ENCODE measurements at places on chromosomes 12 and 14.

DNA sequence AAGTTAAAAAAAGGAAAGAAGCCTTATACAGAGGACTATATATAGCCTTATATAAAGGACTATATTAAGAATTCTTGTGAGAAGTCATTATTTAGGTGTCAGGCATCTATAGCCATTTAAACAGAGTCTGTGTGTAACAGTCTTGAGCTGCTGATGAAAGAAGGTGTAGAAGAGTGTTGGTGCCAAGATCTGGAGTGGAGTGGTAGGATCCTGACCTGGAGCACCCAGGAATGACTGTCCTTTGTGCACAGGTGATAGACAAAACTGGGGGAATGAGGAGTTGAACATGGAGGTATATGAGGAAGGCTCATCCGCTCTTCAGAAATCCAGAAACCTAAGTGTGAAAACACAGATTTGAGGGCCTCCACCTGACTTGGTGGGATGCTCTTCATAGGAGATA, 747.3 kb downstream of the NRXN3 start:
- no peak for DNase-seq

- no peak for DNase-seq
Measured at GRCh38 chr14:101088714-101089113, 185.2 kb upstream of the RTL1 start.

- no peak for DNase-seq
Measured at GRCh38 chr14:102507857-102508312, 1.7 kb downstream of the ANKRD9 start.

- DNase-seq: no peak
Measured at GRCh38 chr12:131617596-131618302, 93.1 kb upstream of the SFSWAP start.

DNA sequence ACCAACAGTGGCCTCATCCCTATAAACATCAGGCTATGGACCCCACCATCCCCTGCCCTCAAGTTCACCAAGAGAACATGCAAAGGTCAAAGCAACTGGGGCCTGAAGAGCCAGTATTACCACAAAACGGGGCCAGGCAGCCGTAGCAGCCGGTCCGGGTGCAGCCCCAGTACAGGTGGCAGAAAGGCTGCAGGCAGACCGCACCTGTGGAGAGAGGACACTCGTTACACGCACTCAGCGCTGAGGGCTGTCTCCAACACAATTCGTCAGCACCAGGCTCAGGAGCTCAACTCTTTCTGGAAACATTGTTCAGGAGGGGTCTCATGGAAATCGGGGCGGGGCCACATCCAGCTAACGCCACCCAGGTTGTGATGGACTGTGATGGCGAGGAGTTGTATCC, 19.9 kb upstream of the GOLGA3 start:
- DNase-seq: no peak

DNA sequence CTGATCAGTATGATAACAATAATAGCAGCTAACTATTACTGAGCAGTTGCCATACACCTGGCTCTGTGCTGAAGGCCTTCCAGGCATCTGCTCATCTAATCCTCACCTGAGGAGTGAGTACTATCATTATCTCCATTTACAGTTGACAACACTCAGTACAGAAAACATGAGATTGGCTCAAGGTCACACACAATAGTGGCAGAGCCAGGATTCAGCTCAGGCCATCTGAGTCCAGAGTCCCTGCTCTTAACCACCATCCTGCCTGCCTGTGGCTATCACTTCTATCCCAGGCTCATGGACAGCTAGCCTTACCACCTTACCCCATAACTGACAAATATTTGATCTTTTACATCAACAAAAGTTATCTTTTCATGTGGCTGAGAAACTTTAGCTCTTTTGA, 155.5 kb downstream of the PPM1H start:
- no peak for DNase-seq

- no peak for DNase-seq
Measured at GRCh38 chr12:7026854-7027253, 8.6 kb upstream of the LPCAT3 start.

GRCh38 chr14:102362084-102362483, 606 bp downstream of the CINP start:
- DNase-seq: peak; percentile 21

- no peak for DNase-seq
Measured at GRCh38 chr12:27631813-27632491, 64.3 kb upstream of the REP15 start.

DNA sequence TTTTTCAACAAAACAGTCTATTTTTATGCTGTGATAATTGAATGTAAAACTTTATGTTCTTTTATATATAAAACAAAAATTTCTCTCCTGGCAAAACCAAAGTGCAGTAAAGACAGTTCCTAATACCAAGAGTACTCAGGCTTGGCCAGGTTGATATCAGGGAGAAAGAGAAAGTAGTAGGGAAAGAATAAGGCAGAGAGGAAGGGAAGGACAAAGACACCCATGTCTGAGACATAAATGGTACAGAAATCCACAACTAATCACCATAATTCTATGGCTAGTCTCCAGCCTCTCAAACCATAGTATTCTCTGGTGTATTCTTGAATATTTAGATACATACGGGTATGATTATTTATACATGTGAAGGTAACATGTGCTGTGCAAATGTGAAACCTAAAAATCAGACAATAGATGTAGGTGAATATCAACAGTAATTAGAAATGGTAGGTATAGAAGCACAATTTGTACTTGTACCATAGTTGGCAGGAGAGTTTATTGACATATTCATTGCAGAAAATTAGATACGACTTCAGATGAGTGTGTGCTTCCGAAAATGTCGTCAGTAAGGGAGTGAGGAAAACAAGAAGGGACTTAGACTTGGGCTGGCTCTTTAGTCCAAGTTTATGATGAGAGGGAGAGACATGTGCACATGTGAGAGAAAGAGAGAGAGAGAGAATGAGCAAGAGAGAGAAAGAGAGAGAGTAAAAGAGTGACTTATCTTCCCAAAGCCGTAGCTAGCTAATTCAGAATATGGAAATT, 230.8 kb upstream of the NPAS3 start:
- DNase-seq: no peak

- DNase-seq: no peak
Measured at GRCh38 chr14:23614395-23614828, 21.8 kb upstream of the DHRS2 start.

DNA sequence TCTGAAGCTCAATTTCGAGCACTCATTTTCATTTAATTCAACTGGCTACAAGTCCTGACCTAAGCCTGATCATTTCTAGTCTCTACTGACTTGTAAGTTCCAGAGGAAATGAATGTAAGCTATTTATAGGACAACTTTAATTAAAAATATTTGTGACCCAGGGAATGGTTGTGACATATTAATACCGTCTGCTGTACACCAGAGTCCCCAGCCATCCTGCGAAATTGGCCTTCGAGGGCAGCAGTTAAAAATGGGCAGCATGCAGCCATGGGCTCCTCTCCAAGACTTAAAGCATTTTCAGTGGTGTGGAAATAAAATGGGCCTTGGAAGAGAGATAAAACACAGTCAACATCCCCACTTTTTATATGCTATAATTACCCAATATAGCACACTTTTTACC, 30.7 kb upstream of the OVCH1 start:
- DNase-seq: no peak
